ENCODE measurements at places on chromosomes 2 and 18.

GRCh38 chr2:109648041-109648527 is 33.9 kb downstream of the SOWAHC start:
- no peak for DNase-seq

GRCh38 chr2:80086831-80087230 is 217.7 kb downstream of the LRRTM1 start:
- peak; percentile 62 for DNase-seq

DNA sequence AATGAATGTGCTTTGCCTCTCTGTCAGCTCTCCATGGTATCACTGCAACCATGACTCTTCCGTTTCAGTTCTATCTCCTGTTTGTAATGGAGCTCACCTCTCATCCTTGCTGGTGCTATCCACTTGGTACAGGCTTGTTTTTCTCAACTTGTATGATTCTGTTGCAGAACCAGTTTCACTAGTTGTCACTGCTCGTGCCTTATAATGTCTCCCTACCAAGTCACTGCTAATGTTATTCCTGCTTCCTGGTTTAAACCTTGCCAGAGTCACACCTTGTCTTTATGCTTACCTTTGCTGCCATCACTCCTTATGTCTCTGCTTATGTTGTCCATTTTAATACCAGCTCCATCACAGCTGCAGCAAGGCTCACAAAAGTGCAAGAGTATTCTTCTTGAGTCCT is 1191.0 kb upstream of the LRRTM1 start:
- DNase-seq: no peak

DNA sequence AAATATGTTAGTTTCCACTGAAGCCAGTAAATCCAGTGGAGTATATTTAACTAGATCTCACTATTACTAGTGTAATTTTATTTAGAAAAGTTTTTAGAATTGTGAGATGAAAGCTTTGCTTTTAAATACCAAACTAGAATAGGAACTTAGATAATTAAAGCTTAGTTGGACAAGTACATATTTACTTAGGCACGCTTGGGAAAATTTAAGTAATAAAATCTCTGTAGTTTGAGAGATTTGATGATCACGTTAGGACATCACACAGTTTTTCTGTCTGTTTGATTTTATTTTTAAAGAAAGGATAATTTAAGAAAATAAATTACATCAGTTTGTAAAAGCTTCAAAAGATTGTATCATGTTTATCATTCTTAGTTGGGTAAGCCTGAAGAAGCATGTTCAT is 140.8 kb upstream of the IL1R2 start:
- DNase-seq: no peak

- no peak for DNase-seq
These were observed 42.7 kb downstream of the ST6GAL2 start for GRCh38 chr2:106843001-106843909.

- no peak for DNase-seq
These were observed 36.8 kb downstream of the DRC1 start for GRCh38 chr2:26438526-26438925.

DNA sequence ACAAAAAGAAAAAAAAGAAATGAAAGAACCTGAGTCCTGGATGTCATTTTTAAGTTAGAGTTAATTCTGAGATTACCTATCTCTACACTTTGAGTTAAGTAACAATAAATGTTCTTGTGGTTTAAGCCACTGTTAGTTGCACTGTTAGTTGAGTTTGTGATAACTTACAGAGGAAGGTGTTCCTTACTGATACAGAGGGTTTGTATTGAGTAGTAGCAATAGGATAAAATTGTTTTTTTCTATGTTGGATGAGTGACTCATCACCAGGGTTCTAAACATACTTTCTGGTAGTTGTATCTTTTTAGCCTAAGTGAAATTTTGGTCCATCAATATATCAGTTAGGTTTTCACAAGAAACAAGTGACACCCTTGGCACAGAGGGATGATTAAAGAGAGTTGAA is 4.0 kb upstream of the LCLAT1 start:
- DNase-seq: no peak

DNA sequence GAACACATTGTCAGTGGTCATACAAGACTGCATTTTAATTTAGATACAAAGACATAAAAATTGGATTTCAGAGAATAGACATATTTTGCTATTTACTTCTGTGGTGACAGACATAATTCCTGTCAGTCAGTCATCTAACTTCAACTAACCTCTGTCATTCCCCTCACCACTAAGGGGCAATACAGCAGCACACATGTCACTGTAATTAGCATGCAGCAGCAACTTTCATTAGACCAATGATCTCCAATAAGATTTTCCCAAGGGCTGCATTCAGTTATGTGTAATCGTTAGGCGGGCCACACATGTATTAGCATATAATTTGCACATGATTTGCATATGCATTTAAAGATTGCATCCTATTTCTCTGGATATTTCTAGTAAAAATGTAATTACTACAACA is 624.5 kb downstream of the NR4A2 start:
- no peak for DNase-seq

DNA sequence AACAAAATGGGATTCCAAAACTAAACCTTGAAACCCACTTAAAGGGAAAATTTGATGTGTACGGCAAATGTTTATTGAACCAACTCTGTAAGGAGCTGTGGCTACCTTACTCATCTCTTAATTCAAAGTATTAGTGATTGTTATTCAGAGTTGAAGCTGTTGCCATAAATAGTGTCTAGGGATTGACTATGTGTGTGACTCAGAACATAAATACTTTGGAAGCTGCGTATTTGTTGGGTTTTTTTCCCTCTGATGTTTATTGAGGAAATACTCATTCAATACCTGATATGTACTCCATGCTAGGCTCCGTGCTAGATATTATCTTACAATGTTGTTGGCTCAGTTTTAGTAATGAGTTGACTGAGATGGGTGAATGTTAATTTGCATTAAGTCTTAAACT is 90.4 kb downstream of the PTRHD1 start:
- DNase-seq: peak; percentile 56

DNA sequence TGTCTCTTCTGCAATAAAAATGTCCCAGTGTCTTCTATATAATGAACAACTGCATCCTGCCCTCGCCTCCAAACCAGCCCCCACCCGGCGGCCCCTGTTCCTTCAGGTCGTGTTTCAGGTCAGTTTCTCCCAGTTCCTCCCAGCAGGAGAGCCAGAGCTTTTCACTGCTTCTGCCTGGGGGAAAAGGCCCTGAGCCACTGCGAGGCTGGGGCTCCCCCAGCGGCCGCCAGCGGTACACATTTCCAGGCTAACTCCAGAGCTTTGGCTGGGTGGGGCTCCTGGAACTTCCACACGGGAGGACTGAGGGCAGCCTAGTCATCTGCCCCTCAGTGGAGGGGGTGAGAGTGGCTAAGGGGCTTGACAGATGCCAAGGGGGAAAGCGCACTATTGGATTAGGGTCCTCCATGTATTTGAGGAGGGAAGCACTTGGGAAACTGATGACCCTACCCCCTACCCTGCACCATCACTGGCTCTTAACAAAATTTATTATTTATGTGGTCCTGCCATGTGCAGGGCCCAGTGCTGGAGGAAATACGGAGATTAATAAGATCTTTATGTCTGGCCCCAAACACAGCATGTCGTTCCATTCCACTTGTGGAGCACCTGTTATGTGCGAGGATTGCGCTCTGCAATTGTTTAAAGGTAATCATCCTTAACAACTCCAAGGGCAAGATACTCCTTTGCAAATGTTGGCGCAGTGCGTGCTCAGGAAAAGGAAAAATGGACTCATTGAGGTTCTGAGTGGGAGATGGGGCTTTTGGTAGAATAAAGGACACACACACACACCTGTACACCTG is 17.3 kb upstream of the CYS1 start:
- no peak for DNase-seq

DNA sequence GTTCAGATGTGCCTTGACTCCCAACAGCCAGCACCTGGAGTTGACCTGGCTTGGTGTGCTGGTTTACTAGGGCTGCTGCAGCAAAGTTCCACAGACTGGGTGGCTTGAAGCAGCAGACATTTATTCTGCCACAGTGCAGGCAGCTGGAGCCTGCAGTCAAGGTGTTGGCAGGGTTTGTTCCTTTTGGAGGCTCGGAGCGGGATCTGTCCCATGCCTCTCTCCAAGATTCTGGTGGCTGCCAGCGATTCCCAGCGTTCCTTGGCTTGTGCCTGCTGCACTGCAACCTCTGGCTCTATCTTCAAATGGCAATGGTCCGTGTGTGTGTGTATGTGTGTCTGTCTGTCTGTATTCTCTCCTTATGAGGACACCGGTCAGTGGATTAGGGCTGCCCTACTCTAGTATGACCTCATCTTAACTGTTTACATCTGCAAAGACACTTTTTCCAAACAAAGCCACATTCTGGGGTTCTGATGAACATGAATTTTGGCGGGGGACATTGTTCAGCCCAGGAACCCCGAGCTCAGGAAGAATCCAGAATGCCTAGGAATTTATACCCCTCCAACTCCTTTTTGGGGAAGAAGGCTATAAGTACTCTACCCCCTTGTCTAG is 44.7 kb upstream of the TMEM131 start:
- DNase-seq: no peak

DNA sequence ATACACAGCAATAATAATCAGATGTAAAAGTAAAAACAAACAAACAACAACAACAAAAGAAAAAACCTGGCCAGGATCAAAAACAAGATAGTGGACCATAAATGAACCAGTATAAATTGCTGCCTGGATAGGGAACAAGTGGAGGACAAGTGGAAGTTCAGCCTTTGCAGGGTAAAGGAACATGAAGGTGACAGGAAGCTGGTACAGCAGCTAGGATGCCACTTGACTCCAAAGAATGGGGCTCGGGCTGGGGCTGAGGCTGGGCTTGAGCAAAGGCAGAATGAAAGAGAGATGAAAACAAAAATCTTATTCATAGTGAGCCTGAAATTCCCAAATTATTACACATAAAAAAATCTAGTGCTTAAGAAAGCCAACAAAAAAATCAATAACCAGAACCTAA is 146.5 kb downstream of the CDH2 start:
- DNase-seq: no peak

DNA sequence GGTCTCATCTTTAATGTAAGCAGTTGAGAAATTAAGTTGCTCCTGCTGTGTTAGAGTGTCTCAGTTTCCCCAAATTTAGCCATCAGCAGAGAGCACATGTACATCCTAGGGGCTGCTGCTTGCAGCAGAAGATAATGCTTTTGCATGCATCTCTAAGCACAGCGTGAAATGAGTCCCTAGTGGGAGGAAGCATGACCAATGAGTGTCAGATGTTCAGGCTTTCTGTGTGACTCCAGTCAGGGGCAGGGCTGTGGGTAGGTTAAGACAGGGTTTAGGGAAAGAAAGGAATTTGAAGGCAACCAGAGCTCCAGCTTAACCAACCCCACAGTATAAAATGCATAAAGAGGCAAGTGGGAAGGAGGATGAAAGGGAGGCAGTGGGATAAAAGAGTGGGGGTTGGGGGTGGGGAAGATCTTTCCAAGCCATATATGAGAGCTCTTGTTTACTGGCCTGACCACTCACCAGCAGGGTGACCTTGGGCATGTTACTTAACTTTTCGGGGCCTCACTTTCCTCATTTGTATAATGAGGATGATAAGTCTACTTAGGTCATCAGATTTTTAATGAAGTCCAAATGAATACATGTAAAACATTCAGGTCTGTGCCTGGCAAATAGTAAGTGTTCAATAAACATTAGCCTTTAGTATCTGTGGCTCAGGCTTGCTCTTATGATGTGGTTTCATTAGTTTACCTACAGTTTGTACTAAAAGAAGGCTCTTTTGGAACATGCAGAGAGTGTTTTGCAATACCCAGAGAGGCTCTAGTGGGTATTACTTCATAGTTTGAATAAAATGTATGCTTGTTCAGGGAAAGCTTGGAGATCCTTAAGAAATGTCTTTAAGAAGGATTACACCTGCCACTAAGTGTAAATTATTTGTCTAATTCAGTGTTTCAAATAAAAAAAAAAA is 42.7 kb upstream of the PELI1 start:
- DNase-seq: no peak

- DNase-seq: no peak
These were observed 273.7 kb downstream of the TMX3 start for GRCh38 chr18:68441241-68441640.

DNA sequence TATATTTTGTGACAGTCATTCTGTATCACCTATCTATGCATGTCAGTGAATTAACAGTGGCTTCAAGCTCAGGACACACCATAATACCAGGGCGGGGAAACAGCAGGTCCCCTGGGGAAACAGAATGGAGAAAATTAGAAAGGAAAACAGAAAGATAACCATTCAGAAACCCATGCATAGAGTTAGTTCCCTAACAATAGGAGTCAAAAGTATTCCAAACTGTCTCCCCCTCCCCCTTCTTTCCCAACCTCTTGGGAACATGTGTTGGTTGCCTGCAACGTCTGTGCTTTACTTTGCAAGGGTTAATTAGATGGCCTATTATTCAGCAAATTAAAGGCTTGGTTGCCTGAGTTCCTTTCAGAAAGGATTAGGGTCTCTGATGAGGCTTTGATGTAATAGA is 176.4 kb downstream of the MYO3B start:
- DNase-seq: no peak

GRCh38 chr2:190410166-190410565 is 2.0 kb downstream of the MFSD6 start:
- DNase-seq: no peak
